ENCODE measurements at places on chromosomes 3 and 15.

- DNase-seq = no peak
Measured at GRCh38 chr15:55824857-55825613, 82.1 kb upstream of the PRTG start.

- DNase-seq = no peak
Measured at GRCh38 chr3:64496786-64497490, 190.9 kb downstream of the ADAMTS9 start.

DNA sequence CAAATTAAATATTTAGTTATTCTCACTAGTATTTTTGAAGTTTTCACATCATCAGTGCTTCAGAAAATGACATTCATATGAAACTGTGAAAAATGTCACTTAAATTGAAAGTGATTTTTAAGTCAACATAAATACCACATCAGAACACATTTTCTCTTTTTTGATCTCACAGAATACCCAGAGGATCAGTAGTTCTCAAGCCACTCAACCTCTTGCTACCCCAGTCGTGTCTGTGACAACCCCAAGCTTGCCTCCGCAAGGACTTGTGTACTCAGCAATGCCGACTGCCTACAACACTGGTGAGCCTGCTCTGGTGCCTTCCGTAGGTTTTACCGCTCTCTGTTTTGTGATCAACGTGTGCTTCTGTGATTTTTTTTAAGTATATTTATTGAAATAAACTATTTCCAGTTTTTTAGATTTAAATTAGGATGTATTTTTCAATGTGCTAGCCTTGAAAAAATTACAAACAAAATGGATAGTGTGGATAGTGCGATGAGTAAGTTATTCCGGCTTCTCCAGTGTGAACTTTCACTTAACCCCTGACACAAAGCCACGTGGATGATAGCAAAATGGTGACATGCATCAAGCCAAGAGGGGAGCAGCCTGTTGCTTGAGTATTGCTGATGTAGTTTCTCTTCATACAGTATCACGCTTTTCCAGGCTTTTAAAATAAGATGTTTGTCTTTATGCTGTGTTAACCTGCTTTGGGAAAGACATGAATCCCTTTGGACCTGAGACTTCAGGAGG lies 26.5 kb downstream of the LYSMD4 start:
- peak; percentile 36 for DNase-seq

DNA sequence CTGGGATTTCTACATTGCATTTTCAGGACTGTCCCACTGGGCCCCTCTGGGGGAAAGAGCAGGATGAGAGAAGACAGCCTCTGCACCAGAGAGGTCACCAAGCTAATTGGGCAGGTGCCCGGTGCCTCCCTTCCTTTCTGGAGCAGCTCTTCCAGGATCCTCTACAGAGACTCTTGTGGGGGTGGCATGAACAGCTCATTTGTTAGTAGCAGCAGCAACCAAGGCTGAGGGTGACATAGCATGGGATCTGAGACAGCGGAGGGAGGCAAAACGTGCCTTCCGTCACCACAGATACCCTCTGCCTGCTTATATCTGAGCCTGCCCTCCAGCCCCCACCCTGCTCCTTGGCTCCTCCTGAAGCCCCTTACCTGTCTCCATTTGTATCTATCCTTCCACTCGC lies 83.1 kb upstream of the OXTR start:
- no peak for DNase-seq

DNA sequence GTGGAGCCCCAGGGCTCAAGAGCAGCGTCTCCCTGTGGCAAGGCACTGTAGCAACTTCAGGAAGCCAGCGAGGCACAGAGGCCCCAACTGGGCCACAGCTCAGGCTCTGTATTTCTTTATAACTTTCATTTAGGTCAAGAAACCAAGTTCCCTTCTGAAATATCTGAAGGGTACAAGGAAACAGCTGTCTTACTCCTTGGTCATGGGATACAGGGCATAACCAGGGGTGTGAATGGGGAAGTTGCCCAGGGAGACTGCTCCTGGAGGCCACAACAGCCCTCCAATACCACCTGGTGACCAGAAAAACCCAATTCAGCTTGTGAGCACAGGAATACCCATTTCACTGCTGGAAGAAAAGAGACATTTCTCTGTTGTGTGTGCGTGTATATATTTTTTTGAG lies 13.3 kb upstream of the SPTBN5 start:
- no peak for DNase-seq

DNA sequence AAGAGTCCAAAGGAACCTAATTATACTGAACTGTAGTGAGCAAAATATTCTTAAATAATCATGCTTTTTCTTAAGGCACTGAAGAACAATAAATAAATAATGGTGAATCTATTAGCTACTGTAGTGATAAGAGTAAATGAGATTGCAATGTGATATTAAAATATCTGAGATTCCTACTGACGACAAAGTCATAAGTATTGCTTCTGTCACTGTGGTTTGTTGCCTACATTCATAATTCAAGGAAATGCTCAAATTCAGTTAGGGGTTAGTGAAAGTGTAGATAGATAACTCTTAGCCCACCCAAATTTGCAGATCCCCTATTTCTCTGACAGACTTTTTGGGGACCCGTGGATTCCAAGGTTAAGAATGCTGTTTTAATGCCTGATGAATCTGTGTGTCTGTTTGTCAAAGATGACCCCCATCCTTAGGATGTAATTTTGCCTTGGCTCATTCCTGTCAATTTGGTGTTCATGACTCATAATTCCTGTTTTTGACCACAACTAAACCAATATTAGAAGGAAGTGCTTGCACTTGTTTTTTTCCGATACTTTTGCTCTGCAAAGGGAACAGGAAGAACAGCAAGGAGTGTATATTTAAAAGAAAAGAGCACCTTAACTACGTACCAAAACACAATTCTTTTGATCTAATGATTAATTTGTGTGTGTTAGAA lies 86.7 kb downstream of the MAGI1 start:
- DNase-seq = no peak
